ENCODE measurements at places on chromosomes 5 and 9.

GRCh38 chr9:113578882-113579282, 115.4 kb downstream of the RGS3 start:
- no peak for DNase-seq

DNA sequence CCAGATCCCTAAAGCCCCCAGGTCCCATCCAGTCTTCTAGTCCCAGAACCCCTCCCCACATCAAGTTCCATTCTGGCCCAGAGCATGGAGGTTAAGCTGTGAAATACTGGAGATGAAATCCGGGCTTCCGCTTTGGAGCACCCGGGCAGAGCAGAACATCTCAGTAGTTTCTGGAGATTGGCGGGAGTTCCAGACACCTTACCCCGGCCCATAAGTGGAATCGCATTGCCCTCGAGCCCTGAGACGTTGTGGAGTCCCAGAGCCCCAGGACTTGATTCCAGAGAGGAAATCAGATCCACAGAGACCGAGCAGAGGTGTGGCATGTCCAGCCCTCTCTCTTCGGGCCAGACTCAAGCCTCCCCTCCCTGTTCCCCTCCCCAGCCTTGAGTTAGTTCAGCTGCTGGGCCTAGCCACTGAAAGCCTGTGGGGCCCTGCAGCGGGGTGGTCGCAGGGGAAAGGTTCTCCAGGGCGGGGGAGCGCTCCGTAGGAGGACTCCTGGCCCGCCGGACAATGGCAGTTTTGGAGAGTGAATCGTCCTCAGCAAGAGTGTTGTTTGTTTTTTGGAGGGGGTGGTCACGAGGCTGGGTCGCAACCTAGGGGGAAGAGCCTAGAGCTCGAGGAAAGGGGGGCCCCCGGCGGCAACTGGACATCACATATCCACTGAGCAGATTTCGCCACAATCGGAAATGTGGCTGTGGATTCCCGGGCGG, 1.0 kb upstream of the PAX5 start:
- no peak for DNase-seq

DNA sequence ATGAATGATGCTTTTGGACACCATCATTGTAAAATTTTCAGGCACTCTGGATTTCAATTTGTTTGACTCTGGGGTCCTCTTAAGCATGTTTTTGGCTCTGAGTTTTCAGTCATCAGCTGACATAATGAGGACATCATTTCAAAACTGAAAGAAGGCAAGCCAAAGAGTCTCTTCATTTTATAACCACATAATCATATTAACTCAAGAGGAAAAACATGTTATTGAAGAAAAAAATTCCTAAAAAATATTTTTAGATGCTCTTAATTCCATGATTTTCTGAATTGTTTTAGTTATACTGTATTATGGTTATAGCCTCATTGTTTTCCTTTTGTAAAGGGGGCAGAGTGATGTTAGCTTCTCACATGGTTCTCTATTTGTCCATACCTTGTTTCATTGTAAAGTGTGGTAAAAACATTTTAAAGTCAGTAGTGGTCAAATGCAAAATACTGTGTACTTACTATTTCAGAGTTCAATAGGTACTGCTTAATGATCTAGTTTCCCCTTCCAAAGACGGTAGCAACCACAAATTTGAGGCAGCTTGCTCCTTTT, 472.1 kb downstream of the DMRT2 start:
- DNase-seq: no peak

DNA sequence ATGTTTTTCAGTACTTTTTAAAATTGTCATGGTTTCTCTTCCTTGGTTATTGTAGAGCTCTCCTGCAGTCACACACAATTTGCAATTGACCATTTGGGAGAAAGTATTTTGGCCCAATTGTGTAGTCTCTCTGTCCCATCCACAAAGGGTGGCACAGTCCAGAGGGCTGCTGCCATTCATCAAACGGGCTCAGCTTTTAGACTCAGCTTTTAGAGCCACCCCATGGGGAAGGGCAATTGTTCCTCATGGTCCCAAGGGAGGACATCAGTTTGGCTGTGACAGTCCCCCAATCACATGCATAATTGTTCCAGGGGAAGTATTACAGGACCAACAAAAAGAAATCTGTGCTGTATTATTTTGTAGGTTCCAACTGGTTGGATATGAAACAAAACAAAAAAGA, 207.6 kb downstream of the ZNF462 start:
- DNase-seq: no peak

- no peak for DNase-seq
Observed at GRCh38 chr5:133884569-133885311, 83.7 kb downstream of the C5orf15 start.

DNA sequence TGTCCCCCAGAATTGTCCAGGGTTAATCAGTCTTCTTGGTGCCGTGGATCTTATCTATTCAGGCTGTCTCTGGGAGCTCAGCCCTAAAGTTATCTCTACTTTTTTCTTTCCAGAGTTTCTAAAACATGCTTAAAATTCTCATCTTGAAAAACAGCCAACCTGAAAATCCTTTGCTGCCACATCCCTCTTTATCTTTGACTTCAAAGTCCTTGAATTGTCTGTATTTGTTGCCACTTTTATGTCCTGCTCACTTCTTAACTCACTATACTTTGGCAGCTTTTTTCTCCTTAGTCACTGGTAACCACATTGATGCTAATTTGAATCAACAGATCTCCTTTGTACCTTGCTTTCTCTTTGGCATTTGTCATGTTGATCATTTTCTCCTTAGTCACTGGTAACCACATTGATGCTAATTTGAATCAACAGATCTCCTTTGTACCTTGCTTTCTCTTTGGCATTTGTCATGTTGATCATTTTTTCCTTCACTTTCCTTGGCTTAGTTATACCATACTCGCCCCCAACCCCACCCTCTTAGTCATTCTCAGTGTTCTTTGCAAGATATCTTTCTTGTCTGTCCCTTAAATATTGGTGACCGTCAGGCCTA, 8.5 kb downstream of the DMXL1 start:
- no peak for DNase-seq

- no peak for DNase-seq
Observed at GRCh38 chr9:12544700-12545099, 148.5 kb upstream of the TYRP1 start.

- no peak for DNase-seq
Observed at GRCh38 chr5:113084402-113085083, 107.9 kb downstream of the DCP2 start.

DNA sequence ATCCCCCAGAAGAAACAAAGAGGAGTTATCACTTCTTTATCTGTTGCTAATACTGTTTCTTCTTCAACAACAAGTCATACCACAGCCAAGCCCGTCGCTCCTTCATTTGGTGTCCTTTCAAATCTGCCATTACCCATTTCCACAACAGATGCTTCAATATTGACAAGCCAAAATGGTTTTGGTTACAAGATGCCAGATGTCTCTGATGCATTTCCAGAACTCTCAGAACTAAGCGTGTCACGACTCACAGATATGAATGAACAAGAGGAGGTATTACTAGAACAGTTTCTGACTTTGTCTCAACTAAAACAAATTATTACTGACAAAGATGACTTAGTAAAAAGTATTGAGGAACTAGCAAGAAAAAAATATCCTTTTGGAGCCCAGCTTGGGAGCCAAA, 16.0 kb upstream of the HAND1 start:
- no peak for DNase-seq

DNA sequence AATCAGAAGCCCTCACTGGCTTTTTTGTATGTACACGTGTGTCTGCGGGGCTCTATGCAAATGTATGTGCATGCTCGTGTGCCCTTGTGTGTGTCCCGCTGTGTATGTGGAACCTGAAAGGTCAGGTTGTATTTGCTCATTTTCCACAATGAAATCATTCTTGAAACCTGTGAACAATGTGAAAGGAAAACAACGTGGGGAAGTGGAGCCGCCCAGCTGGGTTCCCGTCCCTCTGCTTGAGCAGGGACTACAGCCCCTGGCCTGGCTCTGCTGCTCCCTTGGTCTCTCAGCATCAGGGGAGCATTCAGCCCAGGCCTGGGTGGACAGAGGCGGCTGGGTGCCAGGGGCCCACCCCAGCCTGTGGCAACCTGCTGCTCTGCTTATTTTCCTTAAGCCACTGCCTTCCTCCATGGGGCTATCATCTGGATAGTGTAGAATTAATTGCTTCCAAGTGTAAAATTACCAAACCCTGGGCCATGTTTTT, 3.0 kb downstream of the ECSCR start:
- DNase-seq: no peak

- no peak for DNase-seq
Observed at GRCh38 chr9:4114569-4115505, 185.0 kb downstream of the GLIS3 start.

DNA sequence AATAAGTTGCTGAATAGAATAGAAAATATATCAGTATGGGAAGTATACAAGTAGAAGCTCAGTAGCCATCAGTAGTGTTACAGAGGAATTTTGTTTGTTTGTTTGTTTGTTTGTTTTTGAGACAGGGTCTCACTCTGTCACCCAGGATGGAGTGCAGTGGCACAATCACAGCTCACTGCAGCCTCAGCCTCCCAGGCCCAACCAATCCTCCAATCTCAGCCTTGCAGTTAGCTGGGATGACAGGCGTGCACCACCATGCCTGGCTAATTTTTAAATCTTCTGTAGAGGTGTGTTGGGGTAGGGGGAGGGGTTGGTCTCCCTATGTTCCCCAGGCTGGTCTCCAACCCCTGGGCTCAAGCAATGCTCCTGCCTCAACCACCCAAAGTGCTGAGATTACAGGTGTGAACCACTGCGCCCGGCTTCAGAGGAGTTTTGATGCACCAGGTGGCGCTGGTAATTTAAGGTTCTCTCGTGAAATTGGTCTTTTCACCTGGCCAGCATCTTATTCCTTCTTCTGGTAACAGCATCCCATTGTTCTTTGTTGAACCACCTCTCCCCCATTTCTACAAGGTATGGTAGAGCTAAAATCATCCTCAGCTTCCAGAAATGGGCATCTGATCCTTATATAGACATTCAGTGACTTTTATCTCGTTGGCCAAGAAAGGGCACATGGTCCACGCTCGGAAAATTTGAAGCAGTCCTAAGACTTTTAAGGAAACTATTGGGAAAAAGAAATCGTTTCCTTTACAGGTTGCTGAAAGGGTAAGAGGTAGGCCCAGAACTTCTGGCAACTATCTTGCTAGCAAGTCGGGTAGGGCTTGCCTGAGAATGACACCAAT, 157.1 kb downstream of the ARRDC3 start:
- peak; percentile 10 for DNase-seq

DNA sequence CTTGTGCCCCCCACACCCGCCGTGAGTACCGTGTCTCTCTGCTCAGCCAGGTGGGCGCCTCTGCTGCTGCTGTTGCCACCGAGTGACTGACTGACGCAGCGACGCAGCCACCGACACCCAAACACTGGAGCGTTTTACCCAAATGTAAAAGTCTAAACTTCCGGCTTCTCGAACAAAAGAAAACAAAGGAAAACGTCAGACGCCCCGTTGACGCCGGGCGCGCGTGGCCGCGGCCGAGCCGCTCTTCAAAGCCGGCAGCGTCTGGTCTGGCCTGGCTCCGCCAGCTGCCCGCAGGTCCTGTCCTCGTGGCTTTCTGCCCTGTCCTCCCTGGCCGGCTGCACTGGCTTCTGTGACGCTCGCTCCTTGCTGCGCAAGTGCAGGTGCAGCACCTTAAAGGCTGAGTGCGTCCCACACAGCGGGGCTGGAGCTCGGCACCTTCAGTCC, 41.4 kb upstream of the CLPTM1L start:
- DNase-seq: peak; percentile 54

DNA sequence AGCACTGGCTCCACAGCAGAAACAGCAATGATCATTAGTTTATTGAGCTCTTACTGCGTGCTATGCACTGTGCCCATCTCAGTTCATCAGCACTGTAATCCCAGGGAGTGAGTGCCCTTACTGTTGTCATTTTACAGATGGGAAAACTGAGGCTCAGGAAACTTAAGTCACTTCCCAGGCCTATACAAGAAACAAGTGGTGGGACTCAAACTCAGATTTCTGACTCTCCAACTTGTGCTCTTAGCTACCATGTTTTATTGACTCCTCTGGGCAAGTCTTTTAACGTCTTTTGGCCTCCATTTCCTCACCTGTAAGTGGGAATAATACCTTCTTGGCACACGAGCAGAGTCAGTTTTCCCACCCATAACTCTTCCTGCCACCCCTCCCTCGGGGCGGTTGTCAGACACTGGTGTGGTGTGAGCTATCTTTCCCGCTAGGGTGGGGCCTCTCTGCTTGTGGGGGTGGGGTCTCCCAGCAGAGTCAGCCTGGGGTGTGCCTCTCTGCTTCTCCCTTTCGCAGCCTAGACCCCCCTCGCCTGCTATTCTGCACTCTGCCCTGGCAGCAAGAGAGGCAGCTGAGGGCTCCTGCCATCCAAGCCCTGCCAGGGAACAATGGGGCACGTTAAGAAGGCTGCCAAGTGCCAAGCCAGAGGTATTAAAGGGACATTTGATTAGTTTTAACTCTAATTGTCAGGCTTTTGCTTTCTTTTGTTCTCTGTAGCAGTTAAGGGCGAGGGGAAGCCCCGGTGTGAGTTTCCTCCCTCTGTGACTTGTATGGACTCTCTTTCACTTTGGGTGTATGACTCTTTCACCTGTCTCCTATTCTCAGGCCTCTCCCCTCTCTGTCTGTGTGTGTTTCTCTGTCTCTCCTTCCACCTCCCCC, 12.1 kb downstream of the GALNT10 start:
- DNase-seq: peak; percentile 52

DNA sequence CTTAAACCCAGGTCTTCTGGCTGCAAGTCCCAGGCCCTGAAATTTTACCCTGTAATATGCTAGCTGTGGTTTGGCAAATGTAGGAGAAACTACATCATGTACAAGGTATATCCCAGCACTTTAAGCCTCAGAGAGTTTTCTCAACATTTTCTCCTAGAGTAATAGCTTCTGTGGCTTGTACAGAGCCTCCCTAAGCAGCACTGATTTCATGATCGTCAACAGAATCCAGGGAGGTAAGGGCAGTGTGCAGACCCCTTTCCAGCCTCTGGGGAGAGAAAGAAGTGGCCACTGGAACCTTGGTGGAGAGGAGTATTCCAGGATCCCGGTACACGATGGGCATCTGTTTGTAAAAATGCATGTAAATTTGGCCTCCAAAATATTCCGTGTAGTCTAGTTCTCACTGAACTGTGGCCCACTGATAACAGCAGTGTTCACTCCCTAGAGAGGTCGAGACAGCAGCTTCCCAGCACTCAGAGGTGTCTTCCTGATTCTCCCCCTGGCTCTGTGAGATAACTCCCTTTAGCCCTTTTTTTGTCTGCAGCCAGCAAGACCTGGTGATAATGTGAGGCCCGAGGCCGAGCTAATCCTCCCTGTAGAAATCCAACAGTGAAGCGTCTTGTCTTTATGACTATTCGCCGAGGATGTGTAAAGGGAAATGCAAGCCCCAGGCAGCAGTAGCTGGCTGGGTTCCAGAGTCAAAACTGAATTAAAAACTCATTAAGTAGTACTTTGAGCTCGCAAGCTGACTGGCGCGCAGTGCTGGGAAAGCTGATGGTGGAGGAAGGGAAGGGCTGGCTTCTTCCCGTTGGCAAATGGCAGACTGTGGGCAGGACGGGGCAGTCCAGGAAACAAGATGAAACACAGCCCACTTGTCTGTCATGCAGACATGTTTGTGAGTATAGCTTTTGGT, 59.0 kb downstream of the MAP1B start:
- DNase-seq: peak; percentile 67

GRCh38 chr5:176959051-176959450, 47.5 kb downstream of the UIMC1 start:
- peak; percentile 37 for DNase-seq
